Keratinocyte (primary cell): ENCODE measurements at places on chromosomes 11 and 22.

DNA sequence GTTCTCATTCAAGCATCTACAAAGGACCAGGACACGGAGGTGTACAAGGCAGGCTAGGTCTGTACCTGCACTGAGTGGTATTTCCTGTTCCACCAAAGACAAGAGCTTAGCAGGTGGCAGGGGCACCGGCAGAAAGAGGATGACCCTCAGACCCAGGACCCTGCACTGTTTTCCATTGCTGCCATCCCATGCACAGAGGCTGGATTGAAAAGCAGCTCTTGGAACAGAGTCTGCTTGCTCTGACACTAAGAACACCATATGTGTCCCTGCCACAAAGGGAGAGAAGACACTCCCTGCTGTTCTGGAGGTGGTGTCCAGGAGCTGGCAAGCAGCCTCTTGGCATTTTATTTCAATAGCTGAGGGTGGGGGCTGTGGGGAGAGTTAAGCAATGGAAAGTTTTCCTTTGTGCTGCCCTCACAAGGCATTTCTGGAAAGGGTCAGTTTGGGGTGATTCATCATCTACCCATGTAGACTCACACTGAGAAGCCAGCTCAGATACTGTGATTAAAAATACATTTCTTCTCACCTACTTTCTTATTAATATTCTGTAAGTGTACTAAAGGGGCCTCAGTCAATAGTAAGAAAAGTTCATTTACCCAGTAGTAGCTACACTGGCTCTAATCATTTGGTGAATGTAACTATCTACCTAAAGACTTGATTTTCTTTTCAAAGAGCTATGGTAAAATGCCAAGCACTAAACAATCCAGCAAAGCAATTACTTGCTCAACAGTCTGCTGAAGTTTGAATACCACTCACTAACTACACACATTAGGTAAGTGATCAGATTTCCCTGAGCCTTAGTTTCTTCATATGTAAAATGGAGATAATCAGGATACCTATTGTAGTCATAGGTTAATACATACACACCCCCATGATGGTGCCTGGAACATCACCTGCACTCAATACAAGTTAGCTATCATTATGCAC is 55.2 kb downstream of the SLC1A2 start:
- DNase-seq, result no peak

GRCh38 chr11:108511851-108512474 is 13.8 kb upstream of the POGLUT3 start:
- peak; percentile 85 for DNase-seq

GRCh38 chr11:77104727-77105126 is 2.1 kb downstream of the OMP start:
- DNase-seq, result no peak

GRCh38 chr11:126407682-126408288 is 52.3 kb downstream of the ST3GAL4 start:
- DNase-seq, result no peak

DNA sequence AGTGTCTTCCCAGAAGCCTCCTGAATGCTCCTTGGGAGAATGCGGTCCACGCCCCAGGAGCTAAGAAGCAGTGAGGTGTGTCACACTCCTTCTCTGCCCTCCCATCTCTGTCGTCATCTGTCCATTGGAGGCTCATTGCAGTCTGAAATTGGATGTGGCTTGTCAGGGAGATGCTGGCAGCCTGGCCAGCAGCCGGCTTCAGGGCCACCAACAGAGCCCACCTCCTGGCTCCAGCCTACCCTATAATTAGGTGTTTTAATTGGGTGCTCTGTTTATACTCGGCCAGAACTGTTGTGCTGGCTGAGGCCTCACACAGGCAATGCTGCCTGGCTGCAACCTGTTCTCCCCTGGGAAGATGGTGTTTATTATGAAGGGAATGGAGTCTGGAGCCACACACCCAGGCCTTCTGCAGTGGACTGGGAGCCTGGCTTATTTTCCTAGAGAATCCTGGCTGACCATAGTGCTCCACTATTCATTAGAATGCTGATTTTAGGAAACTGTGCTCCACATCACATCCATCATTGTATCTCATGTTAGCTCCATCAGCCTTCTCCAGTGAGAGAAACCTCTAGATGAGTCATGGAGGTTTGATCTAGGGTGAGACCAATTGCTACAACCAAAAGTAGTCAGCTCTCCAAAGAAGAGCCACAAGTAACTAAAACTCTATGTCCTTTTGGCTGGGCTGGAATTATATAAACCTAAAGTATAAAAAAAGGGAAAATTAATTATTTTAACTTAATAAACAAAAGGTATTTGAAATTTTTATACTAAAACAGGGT is 86.8 kb upstream of the CRTAM start:
- DNase-seq, result no peak

GRCh38 chr11:64028398-64029115 is 7.2 kb upstream of the FLRT1 start:
- DNase-seq, result no peak

GRCh38 chr11:134675983-134676382 is 263.9 kb upstream of the B3GAT1 start:
- DNase-seq, result no peak

DNA sequence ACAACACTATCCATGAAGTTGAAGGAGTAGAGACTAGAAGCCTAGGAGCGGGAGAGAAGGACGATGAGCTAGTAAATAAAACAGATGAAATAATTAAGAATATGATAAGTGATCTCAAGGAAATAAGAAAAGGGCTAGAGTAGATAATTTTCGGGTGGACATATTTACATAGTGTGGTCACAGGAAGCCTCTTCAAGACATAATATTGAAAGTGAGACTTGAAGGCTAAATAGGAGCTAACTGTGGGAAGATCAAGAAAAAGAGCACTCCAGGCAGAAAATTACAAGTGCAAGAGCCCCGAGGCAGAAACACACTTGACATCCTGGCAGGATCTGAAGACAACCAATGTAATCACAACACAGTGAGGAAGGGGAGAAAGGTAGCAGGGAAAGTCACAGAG is 11.9 kb upstream of the PPFIBP2 start:
- no peak for DNase-seq

DNA sequence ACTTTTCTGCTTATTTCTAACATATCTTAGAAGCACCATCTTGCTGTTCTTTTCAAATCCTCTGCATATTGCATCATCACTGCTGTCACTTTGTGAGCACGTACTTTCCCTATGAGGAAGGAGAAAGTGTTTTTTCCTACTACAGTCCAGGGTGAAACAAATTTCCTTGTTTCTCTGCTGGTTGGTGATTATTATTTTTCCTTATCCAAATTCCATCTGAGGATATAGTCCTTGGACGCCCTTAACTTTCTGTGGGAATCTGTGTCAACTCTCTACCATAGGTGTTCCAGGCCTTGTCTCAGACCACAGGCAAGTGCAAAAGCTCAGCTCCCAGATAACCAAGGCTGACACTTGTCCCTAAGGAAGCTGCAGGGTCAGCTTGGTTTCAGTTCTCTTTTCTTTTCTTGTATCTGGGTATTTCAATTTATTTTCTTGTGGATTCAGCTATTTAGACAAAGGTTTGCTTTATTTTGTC is 29.4 kb upstream of the LYVE1 start:
- DNase-seq, result no peak

DNA sequence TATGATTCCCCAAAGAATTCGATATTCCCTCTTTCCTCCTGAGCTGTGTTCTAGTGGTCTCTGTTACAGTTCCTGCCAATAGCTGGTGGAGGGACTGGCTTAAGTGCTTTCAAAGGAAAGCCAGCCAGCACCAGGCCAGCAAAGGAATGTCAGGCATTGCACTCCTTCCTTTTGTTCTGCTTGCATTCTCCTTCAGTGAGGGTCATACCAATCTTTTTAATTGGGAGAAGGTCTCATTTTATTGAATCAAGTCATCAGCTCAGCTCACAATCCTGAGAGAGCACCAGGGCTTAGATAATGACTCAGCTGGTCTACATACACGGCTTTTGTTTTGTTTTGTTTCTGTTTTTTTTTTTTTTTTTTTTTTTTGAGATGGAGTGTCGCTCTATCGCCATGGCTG is 222.9 kb downstream of the NAV2 start:
- no peak for DNase-seq
